ENCODE measurements at places on chromosomes 12 and 14.

GRCh38 chr12:110599334-110599733 lies 14.6 kb upstream of the TCTN1 start:
- no peak for DNase-seq

DNA sequence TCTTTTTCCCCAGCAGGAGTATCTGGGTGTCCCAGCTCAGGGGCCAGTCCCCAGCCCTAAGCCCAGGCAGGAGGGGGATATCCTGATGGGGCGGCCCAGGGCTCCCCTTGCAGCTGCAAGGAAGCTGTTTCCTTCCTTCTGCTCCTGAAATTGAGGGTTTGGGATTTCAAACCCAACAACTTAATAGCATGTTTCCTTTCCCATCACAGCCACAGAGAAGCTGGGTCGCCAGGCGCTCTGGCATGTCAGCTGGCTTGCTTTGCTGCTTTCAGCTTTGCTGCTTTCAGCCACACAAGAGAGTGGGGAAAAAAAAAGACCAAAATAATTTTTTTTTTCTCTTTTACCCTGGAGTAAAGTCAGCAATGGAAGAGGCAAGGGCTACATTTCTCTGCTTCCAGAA lies 30.0 kb downstream of the HVCN1 start:
- DNase-seq = no peak

DNA sequence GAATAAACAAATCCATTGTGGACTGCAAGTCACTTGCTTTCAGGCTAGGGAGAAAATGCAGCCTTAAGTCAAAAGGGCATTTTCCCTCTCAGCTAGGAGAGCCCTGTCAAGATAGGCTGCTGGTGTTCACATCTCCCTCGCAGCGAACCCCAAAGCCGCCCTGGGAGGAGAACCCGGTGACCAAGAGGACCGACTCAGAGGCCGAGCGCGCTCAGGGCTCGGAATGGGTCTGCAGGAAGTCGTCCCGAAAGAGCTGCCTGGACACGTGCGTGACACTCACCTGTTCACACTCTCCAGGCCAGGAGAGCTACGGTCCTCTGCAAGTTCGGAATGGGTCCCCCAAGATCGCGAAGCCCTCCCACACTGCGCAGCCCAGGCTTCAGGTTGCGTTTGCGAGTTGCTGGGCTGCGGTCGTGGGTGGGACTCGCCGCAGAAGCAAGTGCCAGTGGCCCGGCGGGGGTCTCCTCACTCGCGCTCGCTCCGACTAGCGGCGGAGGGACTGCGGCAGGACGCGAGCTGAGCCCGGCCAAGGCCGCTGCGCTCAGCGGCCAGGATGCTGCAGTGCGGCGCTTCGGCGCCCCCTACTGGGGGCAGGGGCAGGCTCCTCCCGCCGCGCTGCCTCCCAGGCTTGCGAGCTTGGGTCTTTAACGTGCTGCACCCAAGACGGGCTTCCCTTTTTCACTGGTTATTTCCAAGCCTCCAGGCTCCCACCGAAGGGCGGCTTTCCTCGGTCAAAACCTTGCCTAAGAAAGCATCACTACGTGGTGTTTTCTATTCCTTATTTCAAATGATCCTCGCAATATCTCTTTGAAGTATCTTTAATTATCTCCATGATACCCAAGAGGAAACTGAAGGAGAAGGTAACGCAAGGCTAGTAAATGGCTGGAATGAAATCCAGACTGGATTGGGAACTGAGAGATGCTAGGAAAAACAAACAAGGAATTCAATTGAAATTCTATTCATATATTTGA lies at the start of gene RERG:
TSS of gene RERG (minus strand) at position 503 of the 971 bp plus-strand sequence. CDS start 3,928 bp downstream, outside the sequence.
- DNase-seq = peak; percentile 85

DNA sequence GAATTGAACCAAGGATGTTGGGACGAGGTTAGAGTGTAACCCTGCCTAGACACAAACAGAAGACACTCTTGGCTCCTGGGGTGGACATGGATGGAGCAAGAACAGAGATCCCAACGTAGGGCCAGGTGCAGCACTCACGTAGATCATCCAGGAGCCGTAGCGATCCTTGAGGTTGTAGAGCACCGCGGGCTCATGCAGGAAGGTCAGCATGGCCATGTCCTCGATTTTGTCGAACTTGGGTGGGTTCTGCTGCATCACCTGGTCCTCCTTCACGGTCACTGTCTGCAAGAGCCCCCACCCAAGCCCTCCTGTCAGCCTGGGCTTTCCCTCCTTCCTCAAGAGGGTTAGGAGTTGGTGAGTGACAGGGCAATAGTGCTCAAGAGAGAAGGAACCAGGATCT lies 2.5 kb downstream of the MYH7 start:
- DNase-seq = no peak

GRCh38 chr12:29350080-29350479 lies 30.9 kb downstream of the ERGIC2 start:
- no peak for DNase-seq

- DNase-seq = no peak
Measured at GRCh38 chr14:69749956-69750355, 17.0 kb upstream of the SRSF5 start.

DNA sequence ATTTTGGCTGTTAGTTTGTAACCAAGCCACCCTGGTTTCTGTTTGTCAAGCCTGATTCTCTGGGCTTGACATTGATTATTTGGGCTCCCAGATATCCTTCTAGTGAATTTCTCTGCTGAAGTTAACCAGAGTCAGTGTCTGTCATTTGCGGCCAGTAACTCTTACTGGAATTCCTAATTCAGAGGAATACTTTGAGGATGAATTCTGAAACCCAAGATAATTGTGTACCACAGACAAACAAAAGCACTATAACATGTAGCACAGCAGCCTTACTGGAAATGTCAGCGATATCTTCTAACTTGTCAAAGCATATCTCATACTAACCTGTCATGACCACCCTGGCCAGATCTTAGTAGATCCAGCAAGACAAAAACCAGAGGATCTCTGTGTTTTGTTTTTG lies 84.4 kb upstream of the HIF1A start:
- DNase-seq = no peak

- DNase-seq = no peak
Measured at GRCh38 chr14:64826845-64827244, 52.9 kb downstream of the SPTB start.

GRCh38 chr14:22598896-22599244 lies 770 bp downstream of the ABHD4 start:
- peak; percentile 69 for DNase-seq

DNA sequence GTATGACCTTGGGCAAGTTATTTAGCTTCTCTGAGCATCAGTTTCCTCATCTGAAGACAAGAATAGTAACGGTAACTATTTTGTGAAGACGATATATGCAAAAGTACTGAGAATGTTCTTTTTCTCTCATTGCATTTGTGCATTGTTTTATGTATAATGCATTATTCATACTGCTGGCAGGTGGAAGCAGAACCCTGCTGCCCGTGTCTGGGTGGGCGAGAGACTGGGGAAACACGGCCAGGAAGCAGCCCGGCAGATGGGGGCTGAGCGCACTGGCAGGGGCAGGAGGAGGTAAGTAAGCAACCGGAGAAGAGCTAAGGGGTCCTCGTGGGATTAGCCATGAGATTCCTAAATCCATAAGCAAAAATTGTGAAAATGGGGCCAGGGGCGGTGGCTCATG lies 115.8 kb upstream of the MED13L start:
- no peak for DNase-seq

- no peak for DNase-seq
Measured at GRCh38 chr12:65536351-65536750, 257.9 kb downstream of the MSRB3 start.

DNA sequence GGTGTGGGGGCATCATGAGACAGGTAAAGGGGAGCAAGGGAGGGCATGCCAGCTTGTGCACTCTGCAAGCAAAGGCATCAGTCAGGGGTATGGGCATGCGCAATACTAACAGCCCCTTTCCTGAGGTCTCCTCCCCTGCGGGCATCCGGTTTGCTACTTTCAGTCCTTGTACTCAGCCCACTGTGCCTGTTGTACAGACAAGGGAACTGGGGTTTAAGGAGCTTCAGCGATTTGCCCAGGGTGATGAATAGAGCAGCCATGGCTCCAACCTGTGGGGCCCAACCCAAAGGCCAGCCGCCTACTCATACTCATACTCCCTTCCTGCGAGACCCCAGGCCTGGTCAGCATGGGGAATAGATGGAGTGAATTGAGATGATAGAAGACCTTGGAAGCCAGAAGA lies 66.7 kb downstream of the GALNT16 start:
- no peak for DNase-seq

DNA sequence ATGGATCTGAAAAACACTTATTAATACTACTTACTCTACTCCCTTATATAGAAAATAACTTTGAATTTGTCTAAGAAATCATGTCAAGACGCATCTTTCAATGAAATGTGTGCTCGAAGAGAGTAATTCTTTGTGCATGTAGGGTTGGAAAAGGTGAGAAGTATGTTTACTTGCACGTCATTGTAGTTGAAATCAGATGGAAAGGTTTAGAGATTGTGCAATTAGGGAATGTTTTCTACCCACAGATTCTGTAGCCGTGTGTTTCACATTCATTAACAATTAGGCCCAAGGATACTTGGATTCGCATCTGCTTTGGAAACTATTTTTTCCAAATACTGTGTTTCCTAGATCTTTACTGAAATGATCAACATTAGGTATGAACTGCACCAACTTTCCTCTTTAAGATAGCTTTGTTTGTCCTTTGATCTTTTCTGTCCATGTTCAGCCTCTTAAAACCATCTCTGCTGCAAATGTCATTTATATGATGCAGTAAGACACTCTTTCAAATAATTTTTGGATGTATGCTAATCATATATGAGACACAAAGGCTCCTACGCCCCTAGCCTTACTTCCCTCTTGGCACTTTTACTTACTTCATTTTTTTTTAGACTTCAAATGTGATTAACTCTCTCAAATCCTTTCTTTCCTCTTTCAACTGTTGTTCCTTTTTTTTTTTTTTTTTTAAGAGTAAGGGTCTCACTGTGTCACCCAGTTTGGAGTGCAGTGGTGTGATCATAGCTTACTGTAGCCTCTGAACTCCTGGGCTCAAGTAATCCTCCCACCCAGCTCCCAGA lies 58.0 kb upstream of the PSMA6 start:
- no peak for DNase-seq

DNA sequence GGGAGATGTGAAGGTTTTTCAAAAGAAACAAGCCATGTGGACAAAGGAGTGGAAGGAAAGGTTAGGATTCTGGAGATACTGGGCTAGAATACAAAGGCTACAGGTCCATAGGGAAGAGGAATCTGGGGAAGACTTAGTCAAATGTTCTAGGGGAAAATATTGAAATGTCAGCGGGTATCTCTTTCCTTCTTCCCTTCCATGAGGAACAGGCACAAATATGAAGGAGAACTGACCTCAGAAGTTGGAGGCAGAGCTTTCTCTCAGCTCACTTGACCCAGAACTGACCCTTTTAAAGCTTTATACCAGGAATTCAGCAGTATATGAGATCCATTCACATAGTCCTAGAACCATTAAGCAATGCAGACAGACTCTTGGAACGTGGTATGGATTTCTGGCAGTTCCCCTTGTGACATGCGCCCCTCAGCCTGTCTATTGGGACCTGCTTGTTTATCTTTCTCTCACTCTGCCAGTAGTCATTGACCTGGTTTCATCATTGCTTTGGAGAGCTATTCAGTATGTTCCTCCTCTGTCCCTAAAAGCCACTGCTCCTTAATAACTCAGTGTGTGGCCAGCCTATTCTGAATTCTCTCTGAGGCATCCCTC lies 43.0 kb upstream of the GSG1 start:
- no peak for DNase-seq

DNA sequence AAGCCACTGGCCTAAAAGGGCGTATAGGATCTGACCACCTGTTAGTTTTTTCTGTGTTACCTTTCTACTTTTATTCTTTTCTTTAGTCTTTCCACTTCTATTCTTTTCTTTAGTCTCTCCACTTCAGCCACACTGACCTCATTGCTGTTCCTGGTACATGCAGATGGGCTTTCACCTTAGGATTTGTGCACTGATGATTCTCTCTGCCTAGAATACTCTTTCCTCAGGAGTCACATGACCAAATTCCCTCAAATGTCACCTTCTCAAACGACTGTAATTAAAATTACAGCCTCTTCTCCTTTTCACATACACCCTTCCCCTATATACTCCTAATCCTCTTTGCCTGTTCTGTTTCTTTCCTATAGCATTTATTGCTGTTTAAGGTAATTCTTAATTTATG lies 36.0 kb downstream of the GPHN start:
- no peak for DNase-seq

GRCh38 chr14:52014601-52015267 lies 25.4 kb downstream of the RTRAF start:
- no peak for DNase-seq

DNA sequence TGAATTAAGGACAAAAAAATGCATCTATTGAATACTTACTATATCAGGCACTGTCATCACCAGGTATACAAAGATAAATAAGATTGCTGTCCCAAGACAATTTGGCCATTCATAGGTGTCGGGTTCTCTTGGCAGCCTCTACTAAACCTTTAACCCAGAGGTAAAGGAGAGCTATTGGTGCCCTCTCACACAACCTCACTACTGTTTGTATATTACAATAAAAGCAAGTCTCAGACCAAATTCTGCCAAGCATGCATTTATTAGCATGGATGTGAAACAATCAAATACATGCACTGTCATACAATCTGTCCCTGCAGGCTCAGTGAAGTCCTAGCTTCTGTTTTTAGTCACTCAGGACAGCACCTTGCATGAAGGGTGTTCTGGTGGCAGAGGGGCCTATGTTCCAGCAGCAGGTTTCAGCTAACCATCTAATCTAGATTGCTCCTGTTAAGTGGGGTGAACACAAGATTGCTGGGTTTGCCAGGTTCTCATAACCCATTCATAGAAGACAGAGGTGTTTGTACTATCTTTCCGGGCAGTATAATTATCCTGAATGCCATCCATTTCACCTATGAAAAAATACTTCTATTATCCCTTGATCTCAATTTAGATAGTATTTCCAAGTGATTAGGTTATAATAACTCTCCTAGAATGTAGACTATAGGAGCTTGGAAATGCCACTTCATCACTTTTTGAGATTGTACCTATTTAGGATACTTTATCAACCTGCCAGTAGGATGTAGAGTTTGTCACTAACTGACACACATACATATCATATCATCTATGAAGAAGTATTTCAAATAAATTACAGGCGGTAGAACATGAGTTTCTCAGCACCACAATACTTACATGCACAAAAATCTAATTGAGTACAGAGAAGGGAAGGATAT lies 254.0 kb upstream of the KRR1 start:
- no peak for DNase-seq

GRCh38 chr12:92431146-92431545 lies 271.6 kb upstream of the PLEKHG7 start:
- DNase-seq = peak; percentile 12

DNA sequence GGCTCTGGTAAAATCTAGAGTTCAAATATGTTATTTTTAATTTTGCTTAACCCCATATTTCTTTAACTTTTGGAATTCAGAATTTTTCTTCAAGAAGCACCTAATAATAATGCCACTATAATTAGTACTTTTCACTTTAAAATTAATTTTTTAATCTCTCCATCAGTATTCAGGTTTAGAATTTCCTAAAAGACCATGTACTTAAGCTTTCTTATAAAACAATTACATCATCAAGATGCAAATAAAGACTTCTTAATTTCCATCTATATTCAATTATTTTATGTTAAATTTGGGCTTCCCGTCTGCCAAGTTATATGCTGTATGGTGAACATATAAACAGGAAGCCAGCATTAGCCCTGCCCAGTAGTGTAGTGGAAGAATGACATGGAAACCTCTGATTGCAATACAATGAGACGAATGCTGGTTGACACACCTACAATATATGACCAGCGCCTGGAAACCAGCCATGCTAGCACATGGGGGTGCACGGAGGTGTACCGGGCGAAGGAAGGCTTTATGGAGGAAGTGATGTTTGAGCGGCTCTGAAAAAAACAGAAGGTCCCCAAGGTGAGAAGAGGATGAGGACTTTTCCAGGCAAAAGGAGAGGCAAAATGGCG lies 82.2 kb downstream of the LLPH start:
- no peak for DNase-seq

Measured in activated CD4-positive, alpha-beta T cell treated with anti-CD3 and anti-CD28 coated beads, Interleukin-2, Interleukin-6, amounts not matched to agents 100 ng/mL and 50 ng/mL, durations not matched to agents 16 hours and 8 hours (primary cell).